ENCODE measurements at places on chromosomes 6 and 20.
A peak's percentile ranks its signal among the peaks of the same experiment; 100 is the strongest.

DNA sequence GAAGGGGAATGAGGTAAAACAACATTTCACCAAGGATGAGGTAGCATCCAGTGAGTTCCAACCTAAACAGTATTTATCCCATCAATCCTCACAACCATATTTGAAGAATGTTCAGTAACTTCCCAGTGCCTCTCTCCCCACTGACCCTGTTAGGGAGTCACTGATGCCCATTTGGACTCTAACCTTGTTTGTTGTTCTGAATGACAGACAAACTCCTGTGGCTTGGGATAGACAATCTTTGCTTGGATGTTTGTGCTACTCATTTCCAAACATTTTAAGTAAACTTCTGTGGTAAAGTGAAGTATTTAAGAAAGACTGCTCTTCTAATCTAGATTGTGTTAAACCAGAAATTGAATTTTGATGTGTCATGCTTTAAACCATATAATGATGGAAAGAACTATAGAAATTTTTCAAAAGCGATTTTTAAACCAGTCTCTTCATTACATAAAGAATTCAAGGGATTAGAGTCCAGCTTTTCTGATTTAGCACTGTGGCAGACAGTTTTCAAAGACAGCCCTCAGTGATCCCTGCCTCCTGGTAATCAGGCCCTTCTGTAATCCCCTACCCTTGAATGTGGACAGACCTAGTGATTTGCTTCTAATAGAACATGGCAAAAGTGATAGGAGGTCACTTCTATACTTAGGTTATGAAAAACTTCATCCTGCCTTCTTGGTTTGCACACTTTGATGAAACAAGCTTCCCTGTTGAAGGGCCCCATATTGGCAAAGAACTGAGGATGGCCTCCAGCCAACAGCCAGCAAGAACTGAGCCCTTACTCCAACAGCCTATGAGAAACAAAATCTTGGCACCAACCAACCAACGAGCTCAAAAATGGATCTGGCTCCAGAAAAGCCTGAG lies 191.6 kb downstream of the DST start:
- peak; percentile 42 for DNase-seq

GRCh38 chr20:13485576-13485975 lies 153.2 kb downstream of the TASP1 start:
- no peak for DNase-seq

DNA sequence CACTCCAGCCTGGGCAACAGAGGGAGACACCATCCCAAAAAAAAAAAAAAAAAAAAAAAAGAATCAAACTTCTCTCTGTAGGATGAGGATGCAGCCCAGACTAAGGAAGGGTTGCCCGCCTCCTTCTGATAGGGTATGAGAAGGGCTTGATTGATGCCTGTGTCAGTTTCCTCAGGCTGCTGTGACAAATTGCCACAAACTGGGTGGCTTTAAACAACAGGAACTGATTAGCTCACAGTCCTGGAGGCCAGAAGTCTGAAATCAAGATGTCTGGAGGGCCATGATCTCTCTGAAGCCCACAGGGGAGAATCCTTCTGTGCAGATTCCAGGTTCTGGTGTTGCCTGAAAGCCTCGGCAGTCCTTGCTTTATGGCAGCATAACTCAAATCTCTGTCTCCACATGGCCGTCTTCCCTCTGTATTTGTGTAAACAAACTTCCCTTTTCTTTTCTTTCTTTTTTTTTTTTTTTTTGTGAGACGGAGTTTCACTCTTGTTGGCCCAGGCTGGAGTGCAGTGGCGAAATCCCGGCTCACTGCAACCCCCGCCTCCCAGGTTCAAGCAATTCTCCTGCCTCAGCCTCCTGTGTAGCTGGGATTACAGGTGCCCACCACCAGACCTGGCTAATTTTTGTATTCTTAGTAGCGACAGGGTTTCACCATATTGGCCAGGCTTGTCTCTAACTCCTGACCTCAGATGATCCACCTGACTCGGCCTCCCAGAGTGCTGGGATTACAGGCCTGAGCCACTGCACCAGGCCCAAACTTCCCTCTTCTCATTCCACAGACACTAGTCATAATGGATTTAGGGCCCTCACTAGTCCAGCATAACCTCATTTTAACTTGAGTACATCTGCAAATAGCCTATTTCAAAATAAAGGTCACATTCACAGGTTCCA lies 11.2 kb upstream of the CDK19 start:
- DNase-seq, result no peak

GRCh38 chr6:138818496-138819194 lies 22.8 kb downstream of the ECT2L start:
- DNase-seq, result no peak

DNA sequence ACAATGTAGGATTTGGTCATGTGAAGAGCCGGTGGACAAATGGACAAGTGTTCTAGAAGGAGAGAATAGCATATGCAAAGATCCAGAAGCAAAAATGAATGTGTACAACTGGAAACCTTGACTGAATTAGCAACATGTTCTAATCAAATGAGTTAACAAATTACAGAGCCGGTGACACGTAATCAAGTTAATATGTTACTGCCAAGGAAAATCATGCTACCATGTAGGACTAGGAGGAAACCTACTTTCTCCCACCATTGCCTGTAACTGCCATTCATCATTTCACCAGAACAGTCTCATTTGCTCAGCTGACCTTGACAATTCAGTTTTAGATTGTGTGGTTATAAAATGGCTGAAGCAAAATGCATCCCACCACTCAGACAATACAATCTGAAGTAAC lies 179.4 kb downstream of the KIF16B start:
- DNase-seq, result no peak

GRCh38 chr6:150915131-150915879 lies 49.8 kb downstream of the MTHFD1L start:
- no peak for DNase-seq

DNA sequence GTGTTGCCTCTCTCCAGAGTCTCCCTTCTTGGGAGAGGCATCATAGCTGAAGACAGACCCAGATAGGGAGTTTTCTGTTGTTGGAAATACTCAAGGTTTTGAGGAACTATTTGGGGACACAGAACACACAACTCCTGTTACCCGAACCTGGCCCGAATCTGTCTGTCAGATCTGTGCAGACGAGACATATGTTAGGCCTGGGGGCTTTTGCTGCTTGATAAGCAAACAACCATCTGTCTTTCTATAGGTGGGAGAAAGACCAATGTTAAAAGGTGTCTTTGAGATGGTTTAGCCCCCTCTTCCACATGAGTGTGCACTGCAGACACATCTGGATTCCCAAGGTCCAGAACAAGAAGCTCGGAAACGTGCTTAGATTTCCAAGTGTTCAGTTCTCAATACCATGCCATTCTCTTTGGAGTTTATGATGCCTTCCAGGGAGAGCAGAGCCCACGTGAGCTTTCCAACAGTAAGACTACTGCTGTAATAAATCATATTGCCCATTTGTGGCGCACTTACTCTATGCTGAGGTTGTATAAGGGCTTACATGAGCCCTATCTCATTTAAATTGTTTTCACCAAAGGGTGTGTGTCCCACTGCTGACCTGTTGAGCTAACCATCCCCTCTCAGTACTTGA lies 3.8 kb upstream of the STX16 start:
- no peak for DNase-seq
